ENCODE measurements at places on chromosomes 16 and 17.
A peak's percentile ranks its signal among the peaks of the same experiment; 100 is the strongest.

- no peak for DNase-seq
These were observed 2.6 kb downstream of the ARHGAP17 start for GRCh38 chr16:25012525-25012991.

DNA sequence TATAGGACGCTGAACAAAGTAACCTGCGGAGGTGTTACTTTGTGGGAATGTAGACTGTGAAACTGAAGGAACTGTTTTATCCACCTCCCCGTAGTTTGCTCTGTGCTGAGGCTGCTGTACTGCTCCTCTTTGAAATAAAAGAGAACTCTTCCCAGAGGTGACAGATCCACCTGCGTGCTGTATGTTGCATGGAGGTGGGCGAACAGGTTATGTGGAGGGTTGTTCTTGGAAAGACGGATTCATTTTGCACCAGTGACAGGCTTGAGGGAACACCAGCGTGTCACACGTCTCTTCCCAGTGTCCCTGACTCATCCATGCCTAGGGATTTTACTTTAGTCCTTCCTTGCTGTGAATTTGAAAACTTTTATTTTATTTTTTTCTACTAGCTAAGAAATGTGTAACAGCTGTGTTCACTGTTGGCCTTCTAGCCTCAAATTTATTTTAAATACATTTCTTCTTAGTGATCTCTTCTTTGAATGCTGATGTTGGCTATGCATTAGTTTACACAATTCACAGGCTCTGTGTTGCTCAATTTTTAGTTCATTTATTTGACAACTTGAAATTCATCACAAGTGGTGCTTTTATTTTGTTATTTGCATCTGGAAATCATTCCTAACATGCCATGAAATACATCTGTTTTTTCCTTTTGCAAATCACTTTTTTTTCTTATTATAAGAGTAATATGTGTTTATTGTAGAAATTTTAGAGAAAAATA, 512.4 kb downstream of the CDH13 start:
- DNase-seq, result no peak

- peak; percentile 57 for DNase-seq
These were observed 20.4 kb upstream of the BEAN1 start for GRCh38 chr16:66406534-66407221.

DNA sequence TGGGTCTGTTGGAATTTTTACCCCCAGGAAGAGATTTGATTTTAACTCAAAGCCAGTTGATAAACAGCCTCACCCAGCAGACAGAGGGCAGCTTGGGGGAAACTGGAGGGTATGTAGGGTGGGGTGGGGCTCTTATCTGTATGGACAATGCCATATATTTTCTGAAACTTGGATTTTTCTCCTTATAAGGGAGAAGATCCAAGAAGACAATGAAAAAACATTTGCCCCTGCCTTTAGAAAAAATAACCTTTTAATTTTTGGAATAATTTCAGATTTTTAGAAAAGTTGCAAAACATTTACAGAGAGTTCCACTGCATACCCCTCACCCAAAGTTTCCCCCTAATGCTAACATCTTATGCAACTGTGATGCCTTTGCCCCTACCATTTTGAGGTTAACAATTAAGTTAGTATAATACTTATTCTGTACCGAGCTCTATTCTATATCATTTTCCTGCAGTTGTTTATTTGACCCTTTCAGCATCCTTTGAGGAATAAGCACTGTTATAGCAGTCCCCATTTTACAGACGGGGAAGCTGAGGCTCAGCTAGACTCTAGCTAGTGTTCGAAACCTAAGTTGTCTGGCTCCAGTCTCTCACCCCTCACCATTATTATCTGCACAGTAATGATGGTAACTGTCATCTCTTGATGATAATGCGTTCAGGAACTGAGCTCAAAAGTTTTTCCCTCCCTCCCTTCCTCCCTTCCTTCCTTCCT, 66.4 kb downstream of the PRKCB start:
- DNase-seq, result no peak

DNA sequence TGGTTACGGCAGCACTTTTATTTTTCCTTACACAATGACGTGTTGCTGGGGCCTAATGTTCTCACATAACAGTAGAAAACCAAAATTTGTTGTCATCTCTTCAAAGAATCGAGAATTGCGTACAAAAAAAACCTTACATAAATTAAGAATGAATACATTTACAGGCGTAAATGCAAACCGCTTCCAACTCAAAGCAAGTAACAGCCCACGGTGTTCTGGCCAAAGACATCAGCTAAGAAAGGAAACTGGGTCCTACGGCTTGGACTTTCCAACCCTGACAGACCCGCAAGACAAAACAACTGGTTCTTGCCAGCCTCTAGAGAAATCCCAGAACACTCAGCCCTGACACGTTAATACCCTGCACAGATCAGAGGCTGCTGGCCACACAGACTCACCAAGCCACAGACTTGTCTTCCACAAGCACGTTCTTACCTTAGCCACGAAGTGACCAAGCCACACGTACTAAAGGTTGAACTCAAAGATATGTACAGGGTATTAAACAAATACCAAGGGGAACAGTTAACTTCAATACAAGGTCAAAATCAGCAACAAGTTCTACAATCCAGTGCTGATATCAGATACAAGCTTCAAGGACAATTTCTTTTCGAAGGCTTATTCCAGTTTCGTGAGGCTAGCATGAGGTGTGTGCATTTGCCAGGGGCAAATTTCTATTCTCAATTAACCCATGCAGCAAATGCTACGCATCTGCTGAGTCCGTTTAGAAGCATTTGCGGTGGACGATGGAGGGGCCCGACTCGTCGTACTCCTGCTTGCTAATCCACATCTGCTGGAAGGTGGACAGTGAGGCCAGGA, 2.4 kb downstream of the ACTG1 start:
- no peak for DNase-seq

- no peak for DNase-seq
These were observed 22.3 kb downstream of the MARF1 start for GRCh38 chr16:15620611-15621195.

GRCh38 chr16:29663807-29664090, 702 bp downstream of the SPN start:
- no peak for DNase-seq

- no peak for DNase-seq
These were observed 311.3 kb downstream of the CDH13 start for GRCh38 chr16:82937926-82938520.

GRCh38 chr16:54602666-54603065, 316.1 kb upstream of the IRX3 start:
- no peak for DNase-seq

DNA sequence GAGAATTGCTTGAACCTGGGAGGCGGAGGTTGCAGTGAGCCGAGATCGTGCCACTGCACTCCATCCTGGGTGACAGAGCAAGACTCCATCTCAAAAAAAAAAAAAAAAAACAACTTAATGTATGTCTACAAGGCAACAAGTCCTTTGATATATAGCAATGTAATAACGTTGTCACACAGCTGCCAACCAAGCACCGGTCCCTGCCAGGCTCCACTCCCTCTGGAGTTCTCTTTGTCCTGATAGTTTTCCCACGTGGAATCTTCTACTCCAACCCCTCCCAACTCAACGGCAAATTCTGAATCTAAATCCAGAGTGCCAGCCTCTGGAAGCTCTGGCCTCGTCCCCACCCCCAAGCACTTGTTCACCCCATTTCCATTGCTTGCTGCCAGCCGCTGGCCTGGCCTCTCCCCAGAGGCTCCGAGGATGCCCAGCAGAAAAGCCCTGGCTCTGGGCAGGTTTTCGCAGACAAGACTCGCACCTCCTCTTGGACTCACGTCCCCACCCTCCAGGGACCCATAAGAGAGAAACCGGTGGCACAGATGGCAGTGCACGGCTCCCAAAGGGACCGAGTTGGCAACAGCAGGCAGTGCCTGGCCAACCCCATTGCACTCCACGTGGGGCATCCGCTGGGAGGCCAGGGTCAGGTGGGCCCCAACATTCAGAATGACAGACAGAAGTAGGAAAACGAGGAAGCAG, 15.9 kb upstream of the CBX2 start:
- no peak for DNase-seq

DNA sequence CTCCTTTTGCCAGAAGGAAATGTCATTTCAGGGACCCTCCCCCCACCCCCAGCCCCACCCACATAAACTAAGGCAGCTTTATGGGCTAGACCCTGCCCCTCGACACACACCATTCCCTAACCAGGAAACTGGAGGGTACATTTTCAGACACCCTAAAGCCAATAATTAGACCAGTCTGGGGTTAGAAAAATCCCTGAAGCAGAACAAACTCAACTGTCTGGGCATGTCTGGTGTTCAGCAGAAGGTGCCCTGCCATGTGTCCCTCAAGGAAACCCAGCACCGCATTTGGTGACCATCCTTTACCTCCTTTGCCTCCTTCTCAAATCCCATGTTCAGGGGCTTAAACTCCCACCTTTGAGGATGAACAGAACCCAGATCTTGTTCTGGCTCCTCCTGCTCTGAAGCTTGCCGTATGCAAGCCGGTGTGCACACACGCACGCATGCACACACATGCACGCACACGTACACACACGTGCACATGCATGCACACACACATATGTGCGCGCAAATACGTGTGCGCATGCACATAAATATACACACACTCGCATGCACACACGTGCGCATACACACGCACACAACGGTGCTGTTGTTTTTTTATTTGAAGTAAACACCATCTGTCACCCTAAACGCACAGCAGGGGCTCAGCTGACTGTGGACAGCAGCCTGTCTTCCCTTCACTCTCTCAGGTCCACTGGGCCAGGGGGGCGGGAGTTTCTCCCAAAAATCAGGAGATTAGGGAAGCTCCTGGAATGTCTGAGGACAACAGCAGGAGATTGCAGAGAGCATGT, 156.8 kb upstream of the TNRC6C start:
- no peak for DNase-seq

DNA sequence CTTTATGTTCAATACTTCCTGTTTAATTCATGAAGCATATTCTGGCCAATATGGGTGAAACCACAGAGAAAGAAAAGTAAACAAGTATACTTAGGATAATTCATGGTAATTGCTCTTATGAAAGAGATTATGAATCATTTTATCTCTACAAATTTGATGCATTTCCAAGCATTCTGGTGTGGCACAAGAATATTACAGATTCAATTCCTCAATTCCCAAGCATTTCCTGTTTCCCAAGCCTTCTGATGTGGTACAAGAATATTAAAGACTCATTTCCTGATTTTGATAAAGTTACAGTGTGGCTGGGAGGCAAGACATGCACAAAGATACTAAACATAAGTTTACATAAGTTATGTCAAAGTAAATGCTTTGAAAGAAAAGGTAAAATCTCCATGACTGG, 126.1 kb upstream of the NUDT7 start:
- DNase-seq, result no peak

DNA sequence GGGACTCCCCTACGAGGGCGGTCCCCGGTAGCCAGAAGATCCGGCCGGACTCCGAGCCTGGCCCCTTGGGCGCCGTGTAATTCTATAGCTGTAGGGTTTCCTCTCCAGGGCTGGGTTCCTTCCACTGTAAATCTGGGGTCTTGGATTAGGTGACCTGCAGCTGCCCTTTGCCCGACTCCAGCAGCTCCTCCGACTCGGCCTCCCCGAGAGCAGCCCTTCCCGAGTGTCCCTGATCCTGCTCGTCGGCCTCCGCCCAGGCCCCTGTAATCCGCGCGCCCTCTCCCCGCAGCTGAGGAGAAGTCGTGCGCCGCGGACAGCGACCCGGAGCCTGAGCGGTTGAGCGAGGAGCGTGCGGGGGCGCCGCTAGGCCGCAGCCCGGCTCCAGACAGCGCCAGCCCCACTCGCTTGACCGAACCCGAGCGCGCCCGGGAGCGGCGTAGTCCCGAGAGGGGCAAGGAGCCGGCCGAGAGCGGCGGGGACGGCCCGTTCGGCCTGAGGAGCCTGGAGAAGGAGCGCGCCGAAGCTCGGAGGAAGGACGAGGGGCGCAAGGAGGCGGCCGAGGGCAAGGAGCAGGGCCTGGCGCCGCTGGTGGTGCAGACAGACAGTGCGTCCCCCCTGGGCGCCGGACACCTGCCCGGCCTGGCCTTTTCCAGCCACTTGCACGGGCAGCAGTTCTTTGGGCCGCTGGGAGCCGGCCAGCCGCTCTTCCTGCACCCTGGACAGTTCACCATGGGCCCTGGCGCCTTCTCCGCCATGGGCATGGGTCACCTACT, 5.5 kb downstream of the TBX2 start:
- DNase-seq, result no peak

DNA sequence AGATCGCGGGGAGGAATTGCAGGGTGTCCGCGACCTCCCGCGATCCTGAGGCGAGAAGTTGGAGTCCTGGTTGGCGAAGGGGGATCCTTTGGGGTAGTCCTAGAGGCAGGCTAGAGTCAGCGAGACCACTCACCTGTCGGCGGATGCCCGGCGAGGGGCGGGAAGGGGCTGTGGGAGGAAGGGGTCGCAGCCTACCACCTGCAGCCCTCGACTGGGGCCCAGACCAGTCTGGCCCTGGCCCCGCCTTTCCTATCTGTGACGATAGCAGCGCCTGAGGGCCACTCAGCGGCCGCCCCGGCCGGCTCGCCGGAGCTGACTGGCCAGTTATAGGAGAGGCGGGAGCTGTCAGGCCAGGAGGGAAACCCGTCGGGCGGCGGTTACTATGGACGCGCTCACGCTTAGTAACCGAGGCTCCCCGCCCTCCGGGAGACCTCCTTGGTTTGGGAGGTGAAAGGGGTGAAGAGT, at the start of gene TEKT3:
TEKT3 (minus strand) TSS at position 213 of the 465 bp plus-strand sequence. CDS start 10,012 bp downstream, outside the sequence.
- peak; percentile 66 for DNase-seq

DNA sequence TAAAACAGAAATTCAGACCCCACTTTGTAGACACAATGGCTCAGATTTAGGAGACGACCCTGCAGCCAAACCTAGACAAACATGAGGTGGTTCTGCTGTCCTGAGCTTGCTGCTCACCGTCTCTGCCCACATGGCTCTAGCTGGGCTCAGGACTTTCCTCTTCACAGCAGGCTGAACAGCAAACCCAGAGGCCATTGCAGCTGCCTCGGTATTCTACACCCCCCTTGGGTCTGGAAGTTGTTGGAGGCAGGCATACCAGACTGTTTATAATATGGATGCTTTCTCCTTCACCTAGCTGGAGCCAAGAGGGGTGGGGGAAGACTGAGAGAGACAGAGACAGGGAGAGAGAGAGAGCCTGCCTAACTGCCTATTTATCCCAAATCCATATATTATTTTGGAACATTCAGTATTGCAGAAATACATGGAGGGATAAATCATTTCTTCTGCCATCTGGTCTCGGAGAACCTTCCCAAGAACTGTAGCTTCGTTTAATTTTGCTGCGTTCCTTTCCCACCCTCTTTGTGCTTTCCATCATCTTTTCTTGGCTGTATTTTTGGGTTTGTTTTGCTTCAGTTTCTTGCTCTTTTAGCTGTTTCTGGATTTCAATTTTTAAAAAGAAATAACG, 628.2 kb upstream of the RBFOX1 start:
- DNase-seq, result no peak

GRCh38 chr17:79843474-79843815, 4.2 kb upstream of the CBX4 start:
- DNase-seq, result no peak

GRCh38 chr16:12611006-12611477, 192.6 kb downstream of the CPPED1 start:
- no peak for DNase-seq

- no peak for DNase-seq
These were observed 440.6 kb upstream of the DYNLRB2 start for GRCh38 chr16:80100186-80100585.

- DNase-seq, result no peak
These were observed 7.5 kb downstream of the TK2 start for GRCh38 chr16:66542396-66542795.

GRCh38 chr16:52069866-52070265, 477.1 kb downstream of the TOX3 start:
- peak; percentile 60 for DNase-seq
